Adrenal gland (tissue), 19 donors: ENCODE measurements at places on chromosomes 1 and 21. TPM values are rescaled to one million over a fixed set of nuclear protein-coding genes. Genes with fewer than 3 reads are reported as not detected.

Gene KCNK1
- 3.6 TPM for polyA plus RNA-seq

Gene MYOM3
- polyA plus RNA-seq = 0.40 TPM

Gene FCRLB
- 0.42 TPM for polyA plus RNA-seq

Gene FCRL1
- 0.03 TPM for polyA plus RNA-seq

Gene NPPA
- polyA plus RNA-seq = 0.17 TPM

Gene FMN2
- polyA plus RNA-seq = 0.91 TPM

Gene PLA2G2F
- polyA plus RNA-seq = 0.08 TPM

Gene CYYR1
- polyA plus RNA-seq = 36.7 TPM

Gene SIM2
- 0.08 TPM for polyA plus RNA-seq

DNA sequence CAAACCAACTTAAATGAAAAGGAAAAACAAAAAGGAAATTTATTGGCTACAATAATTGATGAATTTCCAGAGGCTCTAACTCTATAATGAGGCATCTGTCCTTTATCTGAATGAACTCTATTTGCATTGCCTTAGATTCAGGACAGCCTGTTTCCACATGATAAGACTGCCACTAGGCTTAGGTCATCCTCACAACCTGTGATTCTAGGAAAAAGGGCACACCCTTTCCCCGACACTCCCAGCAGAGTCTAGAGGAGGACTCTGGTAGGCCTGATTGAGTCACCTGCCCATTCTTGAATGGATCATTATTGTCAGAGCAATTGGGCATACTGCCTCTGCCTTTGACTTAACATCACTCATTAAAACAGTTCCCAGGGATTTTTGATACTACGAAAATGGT, 262.8 kb downstream of the TPR start:
- no peaks in the 10 kb centered on the region for H3K27me3 ChIP-seq
- no peaks in the 10 kb centered on the region for H3K4me1 ChIP-seq
- no peak overlapping the region for H3K4me3 ChIP-seq

DNA sequence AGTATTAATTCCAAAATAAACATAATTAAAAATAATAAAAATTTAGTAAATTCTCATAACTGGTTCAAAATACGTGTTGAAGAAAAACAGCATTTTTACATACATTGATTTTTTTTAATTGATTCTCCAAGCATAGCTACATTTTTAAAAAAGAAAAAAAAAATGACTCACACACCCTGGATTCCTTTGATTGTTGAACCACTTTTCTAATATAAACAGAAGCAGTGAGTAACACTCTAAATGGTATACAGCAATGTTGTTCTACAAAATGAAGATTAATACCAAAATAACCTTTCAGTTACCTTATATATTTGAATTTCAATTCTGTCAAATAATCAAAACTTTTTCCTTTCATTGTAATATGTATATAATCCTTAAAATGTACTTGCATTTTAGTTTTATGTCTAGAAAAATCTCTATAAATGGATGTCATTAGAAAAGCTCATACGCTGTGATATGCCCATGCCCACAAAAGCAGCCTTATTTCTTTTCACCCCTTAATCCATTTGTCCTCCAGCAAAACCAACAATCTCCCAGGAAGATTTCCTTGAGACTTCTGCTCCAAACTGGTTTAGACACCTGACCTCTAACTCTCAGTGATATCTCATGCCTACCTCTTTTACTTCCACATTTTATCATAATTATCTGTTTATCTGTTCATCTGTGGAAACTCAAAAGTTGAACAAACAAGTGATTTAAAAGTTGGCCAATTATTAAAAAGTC, 246.4 kb upstream of the NR5A2 start:
- no peaks in the 10 kb centered on the region for H3K36me3 ChIP-seq
- no peaks in the 10 kb centered on the region for H3K4me1 ChIP-seq
- H3K27me3 ChIP-seq = no peaks in the 10 kb centered on the region
- no peak for DNase-seq
- H3K27ac ChIP-seq = no peak overlapping the region

- no peak for DNase-seq
- H3K4me1 ChIP-seq = no peaks in the 10 kb centered on the region
- H3K27me3 ChIP-seq = no peaks in the 10 kb centered on the region
- no peaks in the 10 kb centered on the region for H3K36me3 ChIP-seq
- no peak overlapping the region for H3K27ac ChIP-seq
Observed at GRCh38 chr1:101852936-101853335, 143.8 kb downstream of the OLFM3 start.

DNA sequence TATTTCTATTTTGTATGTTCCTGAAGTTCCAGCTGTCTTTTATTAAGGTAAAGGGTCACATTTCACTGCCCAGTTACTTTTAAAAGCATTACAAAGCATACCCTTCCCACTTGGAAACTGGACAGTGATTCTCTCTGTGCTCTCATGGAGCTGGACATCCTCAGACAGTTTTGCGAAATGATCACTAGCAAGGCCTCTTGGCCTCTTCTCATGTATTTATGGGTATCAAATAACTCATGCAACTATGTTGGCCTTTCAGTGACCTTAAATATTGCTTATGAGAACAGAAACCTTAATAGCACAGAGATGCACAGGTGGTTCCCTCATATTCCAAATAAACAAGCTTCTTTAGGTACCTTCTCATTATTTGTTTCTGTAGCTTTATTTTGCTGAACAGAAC, 7.9 kb upstream of the AMPD1 start:
- no peaks in the 10 kb centered on the region for H3K36me3 ChIP-seq
- no peaks in the 10 kb centered on the region for H3K4me1 ChIP-seq
- no peak for DNase-seq
- H3K27ac ChIP-seq = no peak overlapping the region

DNA sequence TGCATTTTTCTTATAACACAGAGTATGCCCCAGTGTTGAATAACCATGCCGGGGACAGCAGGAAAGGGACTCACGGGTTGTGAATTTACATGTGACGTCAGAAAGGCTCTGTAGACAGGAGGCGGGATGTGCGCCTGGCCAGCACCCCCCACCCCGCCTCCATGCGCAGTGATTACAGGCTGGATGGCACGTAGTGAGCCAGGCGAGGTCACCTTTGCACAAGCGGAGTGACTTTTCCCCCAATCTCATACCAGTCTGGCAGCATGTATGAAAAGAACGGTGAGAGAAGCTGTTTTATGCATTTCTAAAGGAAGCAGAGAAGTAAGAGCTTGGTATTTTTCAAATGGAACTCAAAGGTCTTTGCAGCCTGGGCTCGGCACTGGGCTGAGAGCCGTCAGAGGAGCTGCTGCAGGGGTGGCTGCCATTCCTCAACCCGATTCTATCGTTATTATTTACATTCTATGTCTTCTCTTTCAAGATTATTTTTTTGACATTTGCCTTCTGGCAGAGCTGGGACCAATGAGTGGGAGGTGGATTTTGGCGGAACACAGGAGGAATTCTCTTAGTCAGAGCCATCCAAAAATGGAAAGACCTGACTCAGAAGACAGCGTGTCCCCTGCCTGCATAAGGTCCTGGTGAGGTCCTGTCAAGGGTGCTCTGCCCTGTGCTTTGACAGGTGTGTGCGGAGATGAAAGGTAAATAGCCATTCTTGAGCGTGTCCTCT, 115.6 kb upstream of the SLC45A1 start:
- H3K4me1 ChIP-seq = no peaks in the 10 kb centered on the region
- no peaks in the 10 kb centered on the region for H3K36me3 ChIP-seq
- no peaks in the 10 kb centered on the region for H3K27me3 ChIP-seq
- no peak overlapping the region for H3K4me3 ChIP-seq

- DNase-seq = peak; percentile 92
- H3K36me3 ChIP-seq = no peaks in the 10 kb centered on the region
- H3K27ac ChIP-seq = no peak overlapping the region
- no peak overlapping the region for H3K4me3 ChIP-seq
Observed at GRCh38 chr1:94335950-94336349, 82.2 kb upstream of the ABCD3 start.

- H3K27ac ChIP-seq = no peak overlapping the region
- no peaks in the 10 kb centered on the region for H3K36me3 ChIP-seq
- no peak for DNase-seq
- no peak overlapping the region for H3K4me3 ChIP-seq
Observed at GRCh38 chr1:200714504-200715187, 24.0 kb upstream of the CAMSAP2 start.

- no peaks in the 10 kb centered on the region for H3K4me1 ChIP-seq
- H3K36me3 ChIP-seq = no peaks in the 10 kb centered on the region
- no peak for DNase-seq
- no peak overlapping the region for H3K4me3 ChIP-seq
Observed at GRCh38 chr1:30323352-30323751, 400.0 kb downstream of the MATN1 start.

GRCh38 chr1:244056577-244056976, 5.5 kb downstream of the ZBTB18 start:
- no peaks in the 10 kb centered on the region for H3K36me3 ChIP-seq
- DNase-seq = no peak
- H3K27ac ChIP-seq = no peak overlapping the region
- no peaks in the 10 kb centered on the region for H3K27me3 ChIP-seq
- peaks cover 5% of the 10 kb centered on the region for H3K4me1 ChIP-seq

DNA sequence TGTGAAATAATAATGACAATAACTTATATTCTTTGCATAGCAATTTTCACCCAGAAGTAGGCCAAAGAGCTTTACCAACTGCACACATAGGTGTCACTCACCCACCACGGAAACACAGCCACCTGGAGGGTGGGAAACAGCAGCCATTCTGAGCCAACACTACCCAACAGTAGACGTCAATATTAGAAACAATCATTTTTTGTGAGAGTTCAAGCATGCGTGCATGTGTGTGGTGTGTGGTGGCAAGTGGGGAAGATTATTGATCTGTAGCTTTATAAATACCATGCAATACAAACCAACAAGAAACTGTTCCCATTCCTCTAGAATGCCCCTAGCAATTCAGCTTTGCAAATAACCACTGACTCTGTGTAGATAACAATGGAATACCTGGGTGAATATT, 19.1 kb downstream of the PROX1 start:
- H3K4me3 ChIP-seq = no peak overlapping the region
- no peak for DNase-seq
- no peaks in the 10 kb centered on the region for H3K36me3 ChIP-seq

DNA sequence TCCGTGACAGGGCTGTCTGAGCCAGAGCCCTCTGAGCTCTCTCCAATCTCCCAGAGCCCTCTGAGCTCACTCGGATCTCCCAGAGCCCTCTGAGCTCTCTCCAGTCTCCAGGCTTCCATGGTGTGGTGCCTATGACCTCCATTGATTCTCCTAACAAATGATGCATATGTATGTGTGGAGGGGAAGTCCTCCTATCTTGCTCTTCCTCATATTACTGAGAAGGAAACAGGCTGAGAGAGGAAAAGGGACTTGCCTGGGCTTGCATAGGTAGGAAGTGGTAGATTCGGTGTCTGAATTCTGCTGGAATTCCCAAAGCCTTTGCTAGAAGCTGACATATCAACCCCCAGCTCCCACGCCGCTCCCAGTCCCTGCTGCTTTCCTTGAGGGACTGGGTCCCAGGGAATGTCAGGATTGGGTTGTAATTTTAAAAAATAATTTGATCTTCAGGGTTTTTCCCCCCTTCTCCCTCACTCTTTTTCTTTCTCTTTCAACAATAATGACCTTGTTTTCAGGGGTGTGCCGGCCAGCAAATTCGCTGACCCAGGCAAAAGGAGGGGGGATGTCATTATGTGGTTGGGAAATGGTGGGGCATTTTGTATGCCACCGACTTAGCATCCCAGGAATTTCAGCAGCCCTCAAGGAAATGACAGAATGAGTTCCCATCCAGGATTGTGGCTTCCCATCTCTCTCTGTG, 42.3 kb upstream of the RUNX3 start:
- no peaks in the 10 kb centered on the region for H3K36me3 ChIP-seq
- no peak for DNase-seq
- H3K27ac ChIP-seq = no peak overlapping the region
- no peaks in the 10 kb centered on the region for H3K27me3 ChIP-seq
- H3K4me1 ChIP-seq = no peaks in the 10 kb centered on the region
- H3K4me3 ChIP-seq = no peak overlapping the region

- H3K27ac ChIP-seq = no peak overlapping the region
- no peak for DNase-seq
- no peak overlapping the region for H3K4me3 ChIP-seq
- no peaks in the 10 kb centered on the region for H3K36me3 ChIP-seq
Observed at GRCh38 chr1:29650041-29650400, 413.7 kb downstream of the PTPRU start.

GRCh38 chr21:45505416-45506021, 36.7 kb downstream of the SLC19A1 start:
- no peak for DNase-seq
- no peak overlapping the region for H3K27ac ChIP-seq
- H3K27me3 ChIP-seq = no peaks in the 10 kb centered on the region

GRCh38 chr1:18707696-18708257, 77.1 kb downstream of the PAX7 start:
- H3K27ac ChIP-seq = no peak overlapping the region
- H3K4me3 ChIP-seq = no peak overlapping the region
- H3K36me3 ChIP-seq = no peaks in the 10 kb centered on the region
- H3K4me1 ChIP-seq = no peaks in the 10 kb centered on the region
- no peak for DNase-seq

- no peaks in the 10 kb centered on the region for H3K4me1 ChIP-seq
- no peak overlapping the region for H3K27ac ChIP-seq
- no peak for DNase-seq
Observed at GRCh38 chr1:111778066-111778465, 22.4 kb downstream of the DDX20 start.

GRCh38 chr1:15260418-15261154, 13.6 kb downstream of the FHAD1 start:
- H3K27ac ChIP-seq = peak overlapping the region; percentile 63
- no peaks in the 10 kb centered on the region for H3K36me3 ChIP-seq
- H3K4me3 ChIP-seq = no peak overlapping the region
- peak; percentile 28 for DNase-seq

- H3K36me3 ChIP-seq = no peaks in the 10 kb centered on the region
- H3K4me1 ChIP-seq = no peaks in the 10 kb centered on the region
- no peaks in the 10 kb centered on the region for H3K27me3 ChIP-seq
- H3K4me3 ChIP-seq = no peak overlapping the region
- no peak overlapping the region for H3K27ac ChIP-seq
- no peak for DNase-seq
Observed at GRCh38 chr1:177301425-177302124, 130.8 kb downstream of the BRINP2 start.

GRCh38 chr1:44946725-44947062, 39.7 kb downstream of the EIF2B3 start:
- H3K4me3 ChIP-seq = no peak overlapping the region
- no peak for DNase-seq
- no peaks in the 10 kb centered on the region for H3K27me3 ChIP-seq
- peak overlapping the region; percentile 80 for H3K27ac ChIP-seq
- H3K36me3 ChIP-seq = no peaks in the 10 kb centered on the region
